Body of pancreas (tissue), 4 donors: ENCODE measurements at places on chromosomes 16 and 17. TPM values are rescaled to one million over a fixed set of nuclear protein-coding genes. Genes with fewer than 3 reads are reported as not detected.

The DERL2 gene
- total RNA-seq: 42.5 TPM

The FASN gene
- total RNA-seq: 388 TPM

The JPT1 gene
- 17.4 TPM for total RNA-seq

The WSCD1 gene
- total RNA-seq: 1.8 TPM

The KRT32 gene
- total RNA-seq: not detected

The RUNDC3A gene
- not detected for total RNA-seq

The ATP1B2 gene
- 0.78 TPM for total RNA-seq

The PRDM7 gene
- total RNA-seq: not detected

The WNK4 gene
- not detected for total RNA-seq

The KCTD19 gene
- total RNA-seq: not detected

The CD300LG gene
- total RNA-seq: 15.5 TPM

The FOXO3B gene
- 4.9 TPM for total RNA-seq

The RHBDL1 gene
- total RNA-seq: 4.3 TPM

The CBFA2T3 gene
- total RNA-seq: 7.8 TPM

The MT1F gene
- 92.0 TPM for total RNA-seq

The GGNBP2 gene
- total RNA-seq: 36.3 TPM

The CDT1 gene
- total RNA-seq: not detected

The SLC35B1 gene
- 36.6 TPM for total RNA-seq

The CDR2L gene
- total RNA-seq: 18.5 TPM

The ADAMTS18 gene
- total RNA-seq: 2.6 TPM

The PRKCB gene
- total RNA-seq: 0.33 TPM

The KRT27 gene
- total RNA-seq: not detected

The GLP2R gene
- total RNA-seq: 4.7 TPM

The KRT40 gene
- total RNA-seq: 1.6 TPM
